ENCODE measurements at places on chromosomes 6 and 20.

DNA sequence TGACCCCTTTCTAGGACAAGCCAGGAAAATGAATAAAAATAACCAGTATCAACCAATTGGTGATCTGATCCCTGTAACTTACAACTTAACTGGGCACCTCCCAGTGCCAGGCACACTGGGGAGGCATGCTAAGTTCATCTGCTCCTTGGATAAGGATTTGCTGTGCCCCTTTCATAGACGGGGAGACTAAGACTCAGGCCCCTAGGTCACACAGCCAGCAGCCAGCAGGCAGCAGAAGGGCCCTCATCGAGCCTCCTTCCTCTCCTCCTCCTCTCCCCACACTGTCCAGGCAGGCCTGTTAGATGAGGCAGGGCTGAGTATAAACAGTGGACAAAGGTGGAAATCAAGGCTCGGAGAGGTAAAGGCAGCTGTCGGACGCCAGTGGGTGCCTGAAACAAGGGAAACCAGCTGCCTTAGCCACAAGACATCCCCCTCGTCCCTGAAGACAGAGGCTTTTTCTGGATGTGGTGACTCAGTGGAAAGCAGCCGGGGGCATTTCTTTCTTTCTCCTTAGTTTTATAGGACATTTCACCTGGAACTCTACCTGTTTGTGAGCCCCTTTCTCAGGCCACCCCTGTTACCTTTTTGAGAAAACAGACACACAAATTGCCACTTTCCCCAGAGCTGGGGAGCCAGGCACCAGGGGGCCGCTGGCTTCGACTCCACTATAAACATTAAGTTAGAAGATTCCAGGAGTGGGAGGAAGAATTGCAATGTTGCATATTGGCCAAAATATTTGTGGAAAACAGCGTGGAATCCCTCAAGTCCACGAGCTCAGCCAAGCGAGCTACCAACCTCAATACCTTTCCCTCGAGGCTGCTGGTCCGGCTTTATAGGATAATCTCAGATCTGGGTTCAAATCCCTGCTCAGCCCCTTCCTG, 166.0 kb downstream of the PREX1 start:
- DNase-seq: no peak

DNA sequence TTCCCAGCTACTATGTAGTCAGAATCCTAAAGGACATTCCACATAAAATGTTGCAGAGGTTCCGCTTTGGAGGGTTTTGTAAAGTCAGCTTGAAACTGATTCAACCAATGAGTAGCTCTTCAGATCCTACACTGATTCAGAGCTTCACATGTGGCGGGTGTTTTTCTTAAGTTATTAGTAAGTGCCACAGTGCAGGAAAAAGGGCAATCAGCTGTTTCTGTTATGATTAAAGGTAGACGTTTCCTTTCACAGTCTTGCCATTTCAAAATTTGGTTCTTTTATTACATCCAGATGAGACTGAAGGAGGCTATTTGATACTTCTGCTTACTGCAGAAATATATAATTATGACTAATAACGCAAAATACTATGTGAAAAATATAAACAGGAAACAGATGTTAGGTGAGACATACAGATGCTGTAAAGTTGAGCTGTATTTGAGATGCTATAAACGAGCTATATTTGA, 443.9 kb downstream of the CDKAL1 start:
- DNase-seq: no peak

GRCh38 chr20:41776421-41776820, 158.2 kb upstream of the CHD6 start:
- DNase-seq: peak; percentile 16

- no peak for DNase-seq
Observed at GRCh38 chr6:1611322-1611571, 1.5 kb downstream of the FOXC1 start.

GRCh38 chr6:11326116-11326515, 93.6 kb upstream of the NEDD9 start:
- no peak for DNase-seq

DNA sequence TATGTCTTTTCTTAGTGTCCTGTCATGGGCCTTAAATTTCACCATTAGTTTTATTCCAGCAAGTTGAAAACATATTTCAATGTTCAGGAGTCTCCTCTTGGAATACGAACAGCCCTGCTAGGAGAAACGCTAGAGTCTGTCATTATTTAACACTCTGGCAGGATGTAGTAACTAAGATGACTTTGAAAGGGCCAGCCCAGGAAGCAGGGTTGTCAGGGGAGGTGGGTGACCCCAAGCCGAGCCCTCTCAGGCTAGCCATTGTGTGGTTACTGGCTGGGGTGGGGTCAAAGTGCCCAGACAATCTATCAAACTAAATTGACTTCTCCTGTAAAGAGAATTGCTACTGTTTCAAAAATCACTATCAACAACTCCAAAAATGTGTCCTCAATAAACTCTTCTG, 67.8 kb downstream of the LY86 start:
- no peak for DNase-seq

DNA sequence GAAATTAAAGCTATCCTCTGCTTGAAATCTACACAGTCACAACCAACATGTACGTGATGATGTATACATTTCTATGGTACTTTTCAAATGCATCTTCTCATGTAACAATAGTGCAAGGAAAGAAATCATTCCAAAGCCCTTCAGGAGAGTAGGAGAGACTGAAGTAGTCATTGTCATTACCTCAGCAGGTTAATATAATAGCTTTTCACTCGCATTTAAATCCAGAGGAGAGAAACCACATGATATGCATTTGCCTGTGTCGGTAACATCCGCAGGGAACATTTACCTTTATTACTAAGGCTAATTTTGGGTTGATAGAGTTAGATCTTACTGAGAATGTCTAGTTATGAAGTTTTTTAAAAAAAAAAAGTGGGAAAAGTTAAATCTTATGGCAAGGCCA, 186.6 kb upstream of the DTNBP1 start:
- no peak for DNase-seq

DNA sequence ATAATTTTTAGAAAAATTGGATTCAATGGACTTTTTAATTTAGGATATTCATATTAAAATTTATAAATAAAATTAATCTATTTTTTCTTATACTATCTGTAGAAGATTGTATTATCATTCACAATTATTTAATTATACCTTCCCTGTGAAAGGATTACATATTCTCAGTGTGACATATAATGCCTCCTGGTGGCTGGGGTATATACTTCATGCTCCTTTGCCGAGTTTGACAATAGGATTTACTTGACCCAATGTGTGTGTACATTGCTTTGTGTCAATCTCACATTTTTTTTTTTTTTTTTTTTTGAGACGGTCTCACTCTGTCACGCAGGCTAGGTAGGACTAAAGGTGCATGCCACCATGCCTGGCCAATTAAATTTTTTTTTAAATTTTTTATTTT, 230.0 kb upstream of the CHD6 start:
- no peak for DNase-seq

DNA sequence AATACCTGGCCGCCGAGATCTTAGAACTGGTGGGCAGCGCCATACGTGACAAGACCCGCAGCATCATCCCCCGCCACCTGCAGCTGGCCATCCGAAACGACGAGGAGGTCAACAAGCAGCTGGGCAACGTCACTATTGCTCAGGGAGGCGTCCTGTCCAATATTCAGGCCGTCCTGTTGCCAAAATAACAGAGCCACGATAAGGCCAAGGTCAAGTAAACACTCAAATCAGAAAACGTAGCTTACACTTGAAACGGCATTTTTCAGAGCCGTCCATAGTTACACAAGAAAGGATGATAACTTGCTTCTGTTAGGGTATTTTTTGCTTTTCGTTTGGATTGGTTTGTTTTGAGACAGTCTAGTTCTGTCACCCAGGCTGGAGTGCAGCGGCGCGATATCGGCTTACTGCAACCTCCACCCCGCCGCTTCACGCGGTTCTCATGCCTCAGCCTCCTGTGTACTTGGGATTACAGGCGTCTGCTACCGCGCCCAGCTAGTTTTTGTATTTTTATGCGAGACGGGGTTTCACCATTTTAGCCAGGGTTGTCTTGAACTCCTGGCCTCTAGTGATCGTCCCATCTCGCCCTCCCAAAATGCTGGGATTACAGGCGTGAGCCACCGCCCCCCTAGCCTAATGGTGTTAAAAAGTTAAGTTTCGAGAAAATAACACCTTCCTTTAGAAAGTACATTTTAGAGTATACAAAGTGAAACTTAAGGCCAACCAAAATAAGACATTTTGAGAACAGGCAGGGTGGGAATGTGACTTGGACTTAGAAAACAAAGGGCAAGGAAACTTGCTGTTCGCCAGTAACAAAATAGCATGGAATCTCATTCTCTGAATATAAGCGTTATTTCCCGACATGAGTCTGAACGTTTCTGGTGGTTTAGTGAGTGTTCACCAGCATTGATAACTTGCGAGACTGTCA, 42.8 kb upstream of the HFE start:
- no peak for DNase-seq

- no peak for DNase-seq
Observed at GRCh38 chr6:75268121-75268987, 16.2 kb downstream of the TMEM30A start.

DNA sequence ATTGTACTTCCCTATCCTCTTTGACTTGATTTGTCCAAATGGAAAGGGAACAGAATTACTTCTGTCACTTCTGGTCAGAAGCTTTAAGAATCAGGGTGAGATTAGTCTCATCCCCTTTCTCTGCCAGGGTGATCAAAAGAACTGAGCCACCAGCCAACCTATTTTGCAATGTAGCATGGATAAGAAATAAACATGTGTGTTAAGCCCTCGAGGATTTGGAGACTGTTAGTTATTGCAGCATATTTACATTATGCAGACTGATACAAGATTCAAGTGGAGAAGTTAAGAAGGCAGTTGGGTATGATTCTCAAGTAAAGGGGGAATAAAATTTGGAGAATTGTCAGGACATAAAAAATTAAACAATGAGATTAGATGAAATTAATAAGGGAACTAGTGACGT, 106.0 kb downstream of the FRK start:
- no peak for DNase-seq

DNA sequence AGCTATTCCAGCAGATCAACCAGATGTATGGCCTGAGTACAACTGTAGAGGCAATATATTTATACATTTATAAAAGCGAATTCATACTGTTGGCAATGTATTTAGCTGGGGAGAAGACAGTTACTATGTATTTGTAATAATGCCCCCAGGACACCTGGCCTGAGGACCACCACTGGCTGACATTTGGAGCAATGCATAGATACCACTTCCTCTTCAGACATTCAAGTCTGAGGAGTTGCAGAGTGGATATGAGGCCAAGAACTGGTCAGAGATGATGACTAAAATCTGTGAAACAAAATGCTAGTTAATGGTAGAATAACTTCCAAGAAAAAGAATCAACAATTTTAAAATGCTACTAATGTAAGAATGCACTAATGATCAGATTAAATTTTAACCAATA, 462.3 kb downstream of the CDC5L start:
- DNase-seq: no peak

- DNase-seq: peak; percentile 71
Observed at GRCh38 chr6:167141667-167142432, 15.9 kb downstream of the GPR31 start.

GRCh38 chr6:163579111-163579879, 164.8 kb downstream of the QKI start:
- DNase-seq: no peak

DNA sequence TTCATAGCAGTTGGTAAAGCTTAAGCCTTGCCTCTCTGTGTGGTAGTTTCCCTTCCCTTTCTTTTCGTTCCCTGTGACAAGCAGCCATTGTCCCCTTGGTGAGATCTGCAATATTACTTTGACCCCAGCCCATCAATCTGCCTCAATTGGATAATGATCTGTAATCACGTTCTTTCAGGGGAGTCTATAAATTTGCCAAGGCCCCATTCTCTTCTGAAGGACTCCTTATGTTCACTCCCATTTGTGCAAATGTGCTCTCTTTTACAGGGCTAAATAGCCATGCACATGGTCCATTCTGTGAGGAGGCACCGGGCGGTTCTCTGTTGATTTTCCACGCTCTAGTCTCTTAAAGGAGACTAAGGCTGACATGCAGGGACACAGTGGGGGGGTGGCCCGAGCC, 660.4 kb upstream of the SLC35B3 start:
- DNase-seq: peak; percentile 51

- no peak for DNase-seq
Observed at GRCh38 chr6:23591761-23592160, 534.3 kb upstream of the NRSN1 start.

DNA sequence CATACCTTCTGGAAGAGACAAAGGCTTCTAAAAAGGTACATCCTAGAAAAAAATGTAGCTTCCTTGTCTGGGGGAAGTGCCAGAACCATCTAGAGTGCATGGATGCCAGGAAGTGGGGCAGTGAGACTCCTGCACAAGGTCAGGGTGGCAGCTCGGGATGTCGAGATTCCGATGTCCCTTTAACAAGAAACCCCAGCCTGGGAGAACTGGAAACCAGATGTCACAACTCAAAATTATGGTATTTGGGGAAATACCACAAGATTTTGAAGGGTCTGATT, 168.4 kb downstream of the ZDHHC14 start:
- DNase-seq: no peak

DNA sequence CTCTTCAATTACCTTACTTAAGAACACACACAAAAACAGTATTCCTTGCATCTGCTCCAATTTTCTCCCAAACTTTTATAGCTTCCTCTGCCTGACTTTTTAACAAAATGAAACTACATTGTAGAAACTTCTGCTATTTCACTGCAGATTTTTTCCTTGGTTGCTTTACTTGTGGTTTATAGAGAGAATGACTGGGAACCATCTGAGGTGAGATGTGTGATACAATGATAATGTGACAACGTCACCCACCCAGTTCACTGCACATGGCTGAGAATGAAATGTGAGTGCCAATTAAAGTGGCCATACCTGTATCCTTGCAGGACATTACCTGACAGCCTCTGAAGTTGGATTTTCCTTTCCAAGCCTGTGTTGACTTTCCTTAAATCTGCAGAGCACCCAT, 258.4 kb downstream of the CD83 start:
- no peak for DNase-seq

DNA sequence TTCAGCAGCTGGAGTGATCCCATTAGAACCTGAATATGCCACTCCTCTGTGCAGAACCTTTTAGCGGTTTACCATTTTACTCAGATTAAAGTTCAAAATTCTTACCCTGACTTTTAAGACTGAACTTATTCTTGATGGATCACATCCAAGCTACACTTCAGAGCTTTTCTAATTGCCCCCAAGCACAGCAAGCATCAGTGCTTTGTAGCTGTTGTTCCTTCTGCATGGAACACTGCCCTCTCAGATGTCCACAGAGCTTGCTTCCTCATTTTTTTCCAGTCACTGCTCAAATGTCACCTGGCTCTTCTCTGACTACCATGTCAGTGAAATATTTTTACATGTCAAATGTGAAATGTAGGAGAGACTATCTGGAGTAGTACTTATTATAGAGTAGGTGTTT, 1.6 kb upstream of the SLC35B3 start:
- DNase-seq: no peak

DNA sequence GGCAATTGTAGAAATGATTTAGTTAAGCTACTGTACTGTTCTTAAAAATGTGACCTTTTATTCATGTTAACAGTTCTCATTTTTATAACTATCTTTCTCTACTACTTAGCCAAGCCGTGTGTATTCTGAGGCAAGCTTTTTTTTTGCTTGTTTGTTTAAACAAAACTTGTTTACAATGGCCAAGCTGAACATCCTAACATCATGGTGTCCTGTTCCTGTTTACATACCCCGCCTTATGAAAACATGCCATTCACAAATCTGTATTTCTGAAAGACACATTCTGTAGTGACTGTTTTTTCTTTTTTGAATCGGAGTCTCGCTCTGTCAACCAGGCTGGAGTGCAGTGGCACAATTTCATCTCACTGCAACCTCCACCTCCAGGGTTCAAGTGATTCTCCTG, 140.9 kb downstream of the NCOA3 start:
- DNase-seq: no peak
